T-helper 9 cell (primary cell): ENCODE measurements at places on chromosomes 16 and 17.

- DNase-seq = no peak
Observed at GRCh38 chr17:27906226-27906580, 13.0 kb upstream of the LYRM9 start.

GRCh38 chr17:78374631-78375274 is 3.7 kb upstream of the PGS1 start:
- DNase-seq = no peak

GRCh38 chr17:43880420-43880991 is 26.8 kb downstream of the MPP2 start:
- peak; percentile 20 for DNase-seq

DNA sequence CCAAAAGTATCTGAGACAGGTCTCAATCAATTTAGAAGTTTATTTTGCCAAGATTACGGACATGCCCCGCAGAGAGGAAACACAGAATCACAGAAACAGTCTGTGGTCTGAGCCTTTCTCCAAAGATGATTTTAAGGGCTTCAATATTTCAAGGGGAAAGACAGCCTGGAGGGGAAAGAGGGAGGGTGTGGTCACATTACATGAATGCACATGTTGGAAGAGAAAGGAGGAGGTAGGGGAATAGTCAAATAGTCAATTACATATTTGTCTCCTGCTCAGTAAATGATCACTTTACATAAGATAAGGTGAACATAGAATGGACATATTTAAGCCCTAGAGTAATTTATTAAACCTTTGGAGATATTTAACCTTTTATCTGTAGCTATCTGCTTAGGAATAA is 12.3 kb downstream of the UNC45B start:
- DNase-seq = no peak

DNA sequence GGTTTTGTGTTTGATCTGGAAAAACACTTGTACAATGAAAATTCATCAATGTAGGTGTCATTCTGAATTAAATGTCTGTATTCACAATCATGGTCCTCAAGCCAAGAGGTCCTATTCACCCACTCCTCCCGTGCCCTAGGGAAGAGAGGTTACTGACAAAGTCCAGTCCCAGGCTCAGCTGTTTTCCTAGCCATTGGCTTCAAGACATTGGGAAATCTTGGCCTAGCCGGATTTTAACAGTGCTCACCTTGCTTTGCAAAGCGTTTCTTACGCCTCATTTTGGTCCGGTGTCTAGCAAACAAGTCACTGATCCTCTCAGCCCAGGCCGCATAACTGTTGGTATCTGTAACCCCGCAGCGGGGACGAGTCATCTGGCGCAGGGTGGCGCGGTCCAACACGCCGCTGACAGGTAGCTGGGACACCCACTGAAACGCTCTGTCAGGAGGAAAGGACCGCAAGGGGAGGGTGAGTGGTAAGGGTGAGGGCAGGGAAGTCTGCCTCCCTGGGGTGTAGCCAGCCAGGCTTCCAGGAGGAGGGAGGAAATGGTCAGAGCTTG is 16.7 kb downstream of the MMP28 start:
- no peak for DNase-seq
